Astrocyte of the spinal cord (primary cell): ENCODE measurements at places on chromosomes 3 and 15.

GRCh38 chr3:27861046-27862036 lies 139.2 kb upstream of the EOMES start:
- DNase-seq, result no peak

GRCh38 chr15:41503669-41504010 lies 10.0 kb downstream of the ITPKA start:
- no peak for DNase-seq

DNA sequence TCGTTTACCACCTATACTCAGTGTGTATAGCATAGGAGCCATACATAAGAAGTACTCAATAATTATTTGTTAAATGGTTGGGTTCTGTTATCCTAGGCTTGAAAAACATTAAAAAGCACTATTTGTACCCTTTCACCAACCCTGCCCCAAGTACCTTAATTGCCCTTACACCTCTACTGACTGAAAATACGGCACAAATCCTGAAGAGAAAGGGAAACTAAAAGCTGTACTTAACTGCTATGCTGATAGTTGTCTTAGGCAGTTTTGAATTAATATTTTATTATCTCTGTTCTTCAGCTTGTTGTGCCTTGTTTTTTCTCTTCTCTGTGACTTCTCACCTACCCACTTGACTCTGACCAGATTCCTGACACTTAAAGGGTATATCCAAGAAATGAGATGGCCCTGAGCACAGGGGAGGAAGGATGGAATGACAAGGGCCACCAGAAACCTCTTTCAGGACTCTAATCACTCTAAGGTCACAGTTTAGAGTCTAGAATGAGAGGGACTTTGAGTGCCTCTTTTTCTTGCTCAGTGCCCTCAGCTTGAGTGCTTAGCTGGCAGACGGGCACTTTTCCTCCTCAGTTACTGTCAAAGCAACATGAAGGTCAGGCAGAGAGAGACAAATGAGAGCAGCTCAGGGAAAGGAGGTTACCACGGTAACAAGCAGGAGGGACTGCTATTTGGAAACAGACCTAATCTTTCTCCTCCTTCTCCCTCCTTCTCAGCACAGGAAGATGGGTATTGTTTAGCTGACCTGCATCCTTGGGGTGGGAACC lies 136.5 kb downstream of the ZNF609 start:
- peak; percentile 49 for DNase-seq

DNA sequence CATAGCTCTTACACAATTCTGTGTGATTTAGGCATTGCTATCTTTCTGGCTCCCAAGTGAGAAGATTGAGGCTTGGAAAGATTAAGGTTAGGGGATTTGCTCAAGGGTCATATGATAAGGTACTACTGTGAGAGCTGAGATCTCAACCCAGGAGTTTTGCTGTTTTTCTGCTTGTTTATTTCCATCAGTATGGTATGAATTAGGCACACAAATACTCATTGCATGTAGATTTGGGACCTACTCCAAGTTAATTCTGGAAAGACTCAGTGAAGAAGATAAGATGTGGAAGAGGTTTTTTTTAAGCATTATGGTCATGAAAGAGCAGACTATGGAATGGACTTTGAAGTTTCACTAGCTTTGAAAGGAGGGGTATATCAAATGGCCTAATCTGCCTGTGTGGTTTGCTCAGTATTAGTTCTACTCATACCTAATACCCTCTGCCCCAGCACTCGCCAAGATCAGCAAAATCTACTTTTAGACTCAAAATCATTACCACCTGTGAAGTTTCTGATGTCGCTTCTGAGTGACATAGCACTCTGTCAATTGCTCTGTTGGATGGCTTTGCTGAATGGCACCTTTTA lies 12.5 kb downstream of the MBNL1 start:
- no peak for DNase-seq

DNA sequence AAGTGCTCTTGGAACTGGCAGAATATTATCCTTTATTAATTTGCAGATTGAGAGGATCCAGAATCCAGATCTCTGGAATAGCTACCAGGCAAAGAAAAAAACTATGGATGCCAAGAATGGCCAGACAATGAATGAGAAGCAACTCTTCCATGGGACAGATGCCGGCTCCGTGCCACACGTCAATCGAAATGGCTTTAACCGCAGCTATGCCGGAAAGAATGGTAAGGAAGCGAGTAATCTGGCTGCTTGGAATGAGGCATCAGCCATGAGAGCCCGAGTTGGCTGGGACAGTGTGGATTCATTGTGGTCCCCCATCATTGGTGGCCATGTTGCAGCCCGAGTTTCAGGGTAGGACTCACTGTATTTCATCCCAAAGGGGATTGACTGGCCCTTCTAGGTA lies 47.1 kb downstream of the PARP14 start:
- DNase-seq, result no peak

- DNase-seq, result no peak
Measured at GRCh38 chr15:69099941-69100340, 60.5 kb upstream of the GLCE start.
